ENCODE measurements at places on chromosomes 3 and 15.

- no peak for DNase-seq
These were observed 6.7 kb downstream of the SRP14 start for GRCh38 chr15:40032125-40032839.

GRCh38 chr3:48034000-48034516, 17.8 kb upstream of the MAP4 start:
- no peak for DNase-seq

DNA sequence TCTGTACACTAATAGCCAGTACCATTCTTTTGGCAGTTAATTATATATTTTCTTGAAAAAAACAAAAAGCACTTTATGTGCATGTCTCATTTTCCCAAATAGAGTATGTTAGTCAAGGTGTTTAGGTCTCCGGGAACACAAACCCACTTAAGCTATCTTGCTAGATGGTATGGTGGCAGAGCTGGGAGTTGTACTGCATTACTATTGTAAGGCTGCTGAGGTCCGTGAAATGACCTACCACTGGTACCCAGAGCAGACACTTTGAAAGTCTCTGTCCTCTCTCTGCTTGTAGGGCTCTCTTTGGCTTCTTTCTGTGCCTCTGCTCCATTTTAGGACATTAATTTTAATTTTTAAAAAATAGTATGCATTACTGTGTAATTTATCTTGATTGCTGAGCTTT, 8.8 kb downstream of the TMOD3 start:
- DNase-seq: no peak

GRCh38 chr15:66713843-66714508, 11.9 kb downstream of the SMAD6 start:
- no peak for DNase-seq

DNA sequence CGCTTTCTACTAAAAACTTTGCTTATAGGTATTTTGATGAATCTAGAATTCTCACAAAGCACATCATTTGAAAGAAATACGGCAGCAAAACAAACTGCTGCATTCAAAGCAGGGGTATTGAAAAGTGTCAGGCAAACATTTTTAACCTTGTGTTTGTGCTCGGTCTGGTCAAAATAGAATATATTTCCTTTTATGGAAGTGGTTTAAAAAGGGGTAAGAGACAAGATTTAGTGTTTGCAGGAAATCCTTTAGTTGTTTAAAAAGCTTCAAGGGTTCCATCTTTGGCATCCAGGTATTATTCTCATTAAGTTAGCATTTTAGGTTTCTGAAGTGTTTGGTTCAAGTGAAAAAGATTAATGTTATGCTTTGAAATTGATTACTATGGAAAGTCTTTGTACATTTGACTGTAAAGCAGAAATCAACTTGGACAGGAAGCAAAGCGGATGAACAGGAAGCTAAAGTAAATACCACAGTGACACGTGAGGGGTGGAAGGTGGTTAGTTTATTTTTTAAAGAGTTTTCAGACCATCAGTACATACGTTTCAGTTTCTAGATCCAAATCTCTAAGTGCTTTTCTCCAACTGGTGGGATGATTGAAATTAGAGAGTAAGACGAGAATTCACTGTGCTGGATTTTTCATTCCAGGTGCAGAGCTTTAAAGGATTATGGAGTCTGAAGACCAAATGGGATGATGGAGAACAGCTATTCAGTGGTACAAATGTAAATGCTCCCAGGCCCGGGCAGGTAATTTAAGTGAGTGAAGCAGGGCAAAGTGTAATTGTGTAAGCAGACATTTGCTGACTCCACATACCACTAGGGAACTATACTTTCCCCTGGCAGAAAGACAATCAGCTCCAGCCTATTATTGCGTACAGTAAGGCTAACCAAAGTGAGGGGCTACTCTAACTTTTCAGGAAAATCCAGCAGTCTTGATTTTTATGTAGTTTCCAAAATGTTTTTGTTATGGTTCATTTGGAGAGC, 341.8 kb upstream of the TBL1XR1 start:
- DNase-seq: no peak

DNA sequence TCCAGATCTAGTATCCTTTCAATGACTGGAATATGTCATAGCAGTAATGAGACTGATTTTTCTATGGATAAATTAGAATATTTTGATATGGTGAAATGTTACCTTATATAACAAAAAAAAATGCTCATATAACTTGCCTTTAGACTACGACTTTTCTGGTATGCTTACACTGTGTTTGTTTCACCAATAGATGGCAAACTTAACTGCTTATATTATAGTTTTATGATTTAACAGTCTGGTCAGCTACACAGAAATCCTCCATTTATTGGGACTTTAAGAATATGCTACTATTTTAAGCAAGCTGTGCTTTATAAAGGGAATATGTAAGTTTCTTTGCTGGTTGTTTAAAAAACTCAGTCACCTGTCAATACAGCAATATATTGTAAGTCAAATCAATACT, 205.6 kb downstream of the VGLL3 start:
- no peak for DNase-seq

GRCh38 chr3:3627114-3627513, 172.1 kb upstream of the LRRN1 start:
- DNase-seq: no peak

DNA sequence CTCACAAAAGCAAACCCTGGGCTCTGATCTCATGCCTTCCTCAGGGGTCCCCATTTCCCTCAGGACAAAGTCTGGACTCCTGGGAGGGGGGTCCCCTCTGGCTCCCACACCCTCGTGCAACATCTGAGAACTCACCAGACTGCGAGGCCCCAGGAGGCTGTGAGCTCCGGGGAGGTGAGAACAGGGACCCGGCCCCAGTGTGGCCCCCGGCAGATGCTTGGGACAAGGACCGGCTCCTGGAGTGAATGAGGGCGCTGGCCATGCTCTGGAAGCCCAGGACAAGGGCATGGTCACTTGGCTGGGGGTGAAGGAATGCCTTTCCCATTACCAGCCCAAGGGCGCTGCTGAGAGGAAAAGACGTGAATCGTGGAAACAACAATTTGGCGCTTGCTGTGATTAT, 48.0 kb downstream of the LINGO1 start:
- DNase-seq: no peak

DNA sequence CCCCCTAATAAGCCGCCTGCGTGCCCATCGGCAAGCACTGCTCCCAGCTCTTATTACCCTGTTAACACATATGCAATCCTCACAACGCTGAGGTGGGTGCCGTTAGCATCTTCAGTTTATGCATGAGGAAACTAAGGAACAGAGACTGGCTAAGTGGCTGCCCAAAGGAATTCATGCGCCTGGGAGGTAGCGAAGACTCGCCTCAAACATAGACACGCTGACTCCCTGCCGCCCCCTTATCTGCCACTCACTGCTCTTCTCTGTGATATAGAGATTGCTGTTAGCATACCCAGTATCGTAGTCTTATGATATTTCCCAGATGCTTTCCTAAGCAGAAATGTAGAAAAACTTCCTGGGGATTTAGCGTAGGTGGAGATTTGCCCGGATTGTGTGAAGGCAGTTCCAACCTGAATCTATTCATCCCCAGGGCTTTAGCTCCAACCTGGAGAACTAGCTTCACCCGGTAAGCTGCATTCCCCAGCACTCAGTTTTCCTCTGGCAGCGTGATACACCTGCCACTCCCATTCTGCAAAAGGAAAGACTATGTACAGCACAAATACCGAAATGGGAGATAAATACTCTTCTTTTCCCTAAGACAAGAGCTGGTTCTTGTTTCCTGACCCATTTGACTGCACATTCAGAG, 23.7 kb upstream of the CD47 start:
- no peak for DNase-seq

- DNase-seq: no peak
These were observed 45.4 kb downstream of the PLOD2 start for GRCh38 chr3:146115619-146116018.

DNA sequence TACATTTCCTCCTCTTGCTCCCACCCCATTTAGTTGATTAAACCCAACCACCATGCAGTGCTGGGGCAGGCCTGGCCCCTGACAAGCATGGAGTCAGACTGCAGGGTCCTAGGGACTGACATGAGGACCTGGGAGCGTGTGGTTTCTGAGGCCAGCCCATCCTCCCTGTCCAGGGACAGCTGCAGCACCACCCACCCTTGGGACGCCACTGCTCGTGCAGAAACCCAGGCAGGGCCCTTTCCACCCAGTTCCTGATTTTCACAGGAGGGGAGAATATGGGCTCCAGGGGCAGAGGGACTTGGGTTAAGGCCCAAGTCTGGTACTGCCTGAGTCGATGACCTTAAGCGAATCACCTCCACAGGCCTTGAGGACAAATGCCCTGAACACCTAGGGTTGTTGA, 23.7 kb downstream of the PLXND1 start:
- no peak for DNase-seq

GRCh38 chr3:29552051-29552450, 271.2 kb downstream of the RBMS3 start:
- DNase-seq: no peak

DNA sequence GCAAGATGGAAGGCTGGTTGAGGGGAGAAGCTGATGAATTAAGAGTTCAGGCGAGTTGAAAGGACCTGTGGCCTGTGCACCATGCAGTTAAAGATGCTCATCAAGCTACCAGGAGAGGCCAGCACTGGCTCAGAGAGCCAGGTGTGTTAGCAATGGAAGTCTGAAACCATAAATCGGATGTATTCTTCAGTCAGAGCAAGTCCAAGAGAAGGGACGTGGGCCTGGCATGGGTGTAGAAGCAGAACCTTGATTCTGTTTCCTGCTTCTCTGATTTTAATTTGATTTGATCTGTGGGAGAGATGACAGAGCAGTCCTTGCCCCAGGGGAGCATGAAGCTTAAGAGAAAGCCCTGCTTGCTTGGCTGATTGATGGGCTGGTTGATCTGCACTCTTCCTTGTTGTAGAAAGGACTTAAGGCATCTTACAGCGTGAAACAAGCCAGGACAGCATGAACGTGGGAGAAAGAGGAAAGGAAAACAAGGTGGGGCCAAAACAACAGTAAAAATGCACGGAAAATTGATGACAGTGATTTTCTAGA, 10.9 kb downstream of the TM6SF1 start:
- DNase-seq: no peak
